ENCODE measurements at places on chromosomes 6 and 20.

- no peaks in the 10 kb centered on the region for H3K27me3 ChIP-seq
- no peak for DNase-seq
- H3K4me1 ChIP-seq: no peaks in the 10 kb centered on the region
- H3K4me3 ChIP-seq: no peak overlapping the region
Observed at GRCh38 chr20:23974966-23975365, 13.6 kb downstream of the GGTLC1 start.

GRCh38 chr20:50636601-50637540 is 54.5 kb downstream of the RIPOR3 start:
- H3K27ac ChIP-seq: no peak overlapping the region
- no peaks in the 10 kb centered on the region for H3K36me3 ChIP-seq
- peaks cover 8% of the 10 kb centered on the region for H3K27me3 ChIP-seq
- H3K4me3 ChIP-seq: no peak overlapping the region

GRCh38 chr6:20604159-20604558 is 69.9 kb downstream of the CDKAL1 start:
- no peaks in the 10 kb centered on the region for H3K27me3 ChIP-seq
- no peak overlapping the region for H3K27ac ChIP-seq
- DNase-seq: no peak
- peaks cover 35% of the 10 kb centered on the region for H3K36me3 ChIP-seq
- no peaks in the 10 kb centered on the region for H3K4me1 ChIP-seq
- H3K4me3 ChIP-seq: no peak overlapping the region

GRCh38 chr20:13283869-13284829 is 63.1 kb downstream of the ISM1 start:
- no peaks in the 10 kb centered on the region for H3K4me1 ChIP-seq
- H3K36me3 ChIP-seq: peaks cover 4% of the 10 kb centered on the region
- peaks cover 3% of the 10 kb centered on the region for H3K27me3 ChIP-seq

GRCh38 chr6:135423649-135424128 is 73.9 kb downstream of the AHI1 start:
- no peak overlapping the region for H3K27ac ChIP-seq
- no peak for DNase-seq
- peaks cover 2% of the 10 kb centered on the region for H3K4me1 ChIP-seq
- H3K36me3 ChIP-seq: no peaks in the 10 kb centered on the region
- H3K4me3 ChIP-seq: no peak overlapping the region

DNA sequence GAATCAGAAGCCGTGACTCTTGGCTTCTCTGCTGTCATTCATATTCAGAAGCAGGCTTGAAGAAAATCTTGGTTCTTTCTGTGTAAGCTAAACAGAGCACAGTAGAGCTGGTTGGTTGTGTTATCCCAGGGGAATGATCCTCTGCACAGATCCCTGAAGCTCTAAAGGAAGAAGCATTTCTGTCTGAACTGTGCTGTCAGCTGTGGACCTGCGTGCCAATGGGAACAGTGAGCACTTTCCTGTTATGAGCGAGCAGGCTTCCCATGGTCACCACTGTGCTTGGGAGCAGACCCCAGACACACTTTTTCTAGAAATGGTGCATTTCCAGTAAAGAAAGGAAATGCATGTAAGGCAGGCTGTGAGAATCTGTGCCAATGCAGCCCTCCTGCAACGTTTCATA is 490.2 kb downstream of the EPM2A start:
- no peak overlapping the region for H3K27ac ChIP-seq
- H3K4me1 ChIP-seq: peaks cover 1% of the 10 kb centered on the region
- DNase-seq: no peak
- H3K27me3 ChIP-seq: peaks cover 4% of the 10 kb centered on the region

- no peaks in the 10 kb centered on the region for H3K27me3 ChIP-seq
- H3K36me3 ChIP-seq: no peaks in the 10 kb centered on the region
Observed at GRCh38 chr6:162070639-162071038, 656.9 kb downstream of the PRKN start.

DNA sequence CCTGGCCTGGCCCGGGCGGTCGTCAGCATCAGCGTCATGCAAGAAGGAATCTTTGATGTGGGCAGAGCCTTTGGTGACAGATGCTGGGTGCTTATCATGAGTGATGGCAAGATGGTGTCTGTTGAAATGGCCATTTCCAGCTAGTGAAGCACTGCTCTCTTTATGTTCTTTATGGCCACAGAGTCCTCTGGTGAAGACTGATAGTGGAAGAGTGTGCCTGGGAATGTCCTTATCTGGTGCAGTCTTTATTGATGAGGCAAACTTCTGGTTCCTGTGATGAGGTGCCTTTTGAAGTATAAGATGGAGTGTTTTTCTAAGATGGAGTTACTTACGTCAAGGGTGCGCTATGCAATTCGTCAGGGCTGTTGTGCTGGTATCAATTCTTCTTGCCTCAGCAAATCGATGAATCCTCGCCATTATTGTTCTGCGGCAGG is 22.6 kb upstream of the CCR6 start:
- peaks cover 22% of the 10 kb centered on the region for H3K4me1 ChIP-seq
- DNase-seq: no peak
- no peak overlapping the region for H3K27ac ChIP-seq
- no peaks in the 10 kb centered on the region for H3K36me3 ChIP-seq
- no peak overlapping the region for H3K4me3 ChIP-seq
